Mesothelial cell of epicardium (in vitro differentiated cells): ENCODE measurements at places on chromosomes 5 and 9.

DNA sequence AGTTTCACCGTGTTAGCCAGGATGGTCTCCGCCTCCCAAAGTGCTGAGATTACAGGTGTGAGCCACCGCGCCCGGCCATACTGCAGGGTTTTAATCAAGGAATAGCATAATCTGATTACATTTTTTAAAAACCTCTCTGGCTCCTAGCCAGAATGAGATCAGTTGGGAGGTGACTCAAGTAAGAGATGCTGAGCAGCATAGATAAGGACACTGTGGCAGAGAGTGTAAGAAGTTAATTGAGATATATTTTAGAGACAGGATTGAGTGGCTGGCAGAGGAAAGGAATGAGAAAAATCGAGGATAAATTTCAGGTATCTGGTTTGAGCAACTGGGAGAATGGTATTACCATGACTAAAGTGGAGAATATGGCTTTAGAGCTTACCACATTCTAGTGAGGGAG, 7.3 kb upstream of the RIGI start:
- no peak for DNase-seq

GRCh38 chr5:157772127-157772526, 28.6 kb downstream of the LSM11 start:
- DNase-seq, result no peak

GRCh38 chr5:96857924-96858323, 18.4 kb upstream of the ERAP2 start:
- no peak for DNase-seq

DNA sequence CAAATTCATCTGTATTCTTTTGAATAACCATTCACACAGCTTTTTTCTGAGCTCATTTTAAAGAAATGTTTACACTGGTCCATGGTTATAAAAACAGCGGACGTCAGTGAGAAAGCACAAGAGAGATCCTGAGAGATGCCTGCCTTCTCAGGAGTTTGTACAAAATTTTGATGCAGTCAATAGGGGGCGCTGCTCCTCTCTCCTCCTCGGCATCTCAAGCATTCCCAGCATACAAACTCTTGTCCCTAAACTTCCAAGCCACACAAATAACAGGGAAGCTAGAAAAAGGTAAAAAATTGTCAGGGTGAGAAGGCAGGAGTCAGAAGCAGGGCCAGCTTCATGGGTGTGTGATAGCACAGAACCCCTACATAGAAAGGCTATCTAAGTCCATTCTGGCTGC, 11.2 kb upstream of the CCDC152 start:
- no peak for DNase-seq
